Right ventricle myocardium inferior (tissue), 1 donor: ENCODE measurements at places on chromosomes 11 and 22. TPM values are rescaled to one million over a fixed set of nuclear protein-coding genes. Genes with fewer than 3 reads are reported as not detected.

DNA sequence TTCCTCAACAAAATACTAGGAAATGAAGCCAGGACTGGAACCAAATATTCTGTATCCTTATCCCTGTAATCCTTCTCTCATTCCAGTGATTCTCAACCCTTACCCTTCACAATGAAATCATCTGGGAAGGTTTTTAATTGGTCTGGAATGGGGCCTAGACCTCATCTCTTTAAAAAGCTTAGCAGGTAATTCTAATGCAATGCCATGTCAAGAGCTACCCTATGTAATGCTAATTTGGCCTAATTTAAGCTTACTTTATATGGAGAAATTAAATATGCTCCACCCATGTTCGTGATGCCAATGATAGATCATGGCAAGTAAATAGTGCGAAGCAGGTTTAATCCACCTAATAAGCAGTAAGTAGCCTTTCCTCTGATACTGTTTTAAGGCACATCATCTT is 101.7 kb downstream of the SGSM3 start:
- no peak for DNase-seq

DNA sequence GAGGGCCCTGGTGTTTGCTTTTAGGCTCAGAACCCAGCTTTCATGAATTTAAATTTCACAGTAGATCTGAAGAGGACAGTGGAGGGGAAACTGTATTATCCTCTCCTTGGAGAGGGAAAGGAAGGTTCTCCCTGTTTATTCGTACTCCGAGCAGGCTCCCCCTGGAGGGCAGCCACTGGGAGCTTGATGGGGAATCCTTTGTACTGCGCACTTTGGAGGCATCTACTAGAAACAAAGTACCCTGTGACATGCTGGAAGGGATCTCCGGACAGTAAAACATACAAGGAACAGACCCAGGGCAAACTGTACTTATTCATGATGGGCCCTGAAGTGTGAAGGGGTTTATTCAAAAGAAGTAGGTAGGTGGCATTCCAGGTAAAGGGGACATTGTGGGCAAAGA is 27.2 kb downstream of the NAV2 start:
- peak; percentile 55 for DNase-seq

- DNase-seq = no peak
Measured at GRCh38 chr11:12074529-12075195, 35.7 kb upstream of the MICAL2 start.

GRCh38 chr11:69352715-69353319 is 58.9 kb downstream of the MYEOV start:
- DNase-seq = no peak

The HEPHL1 gene
- total RNA-seq = not detected
